ENCODE measurements at places on chromosomes 16 and 17.

GRCh38 chr16:88306860-88307545 is 75.8 kb upstream of the ZNF469 start:
- DNase-seq: peak; percentile 63

DNA sequence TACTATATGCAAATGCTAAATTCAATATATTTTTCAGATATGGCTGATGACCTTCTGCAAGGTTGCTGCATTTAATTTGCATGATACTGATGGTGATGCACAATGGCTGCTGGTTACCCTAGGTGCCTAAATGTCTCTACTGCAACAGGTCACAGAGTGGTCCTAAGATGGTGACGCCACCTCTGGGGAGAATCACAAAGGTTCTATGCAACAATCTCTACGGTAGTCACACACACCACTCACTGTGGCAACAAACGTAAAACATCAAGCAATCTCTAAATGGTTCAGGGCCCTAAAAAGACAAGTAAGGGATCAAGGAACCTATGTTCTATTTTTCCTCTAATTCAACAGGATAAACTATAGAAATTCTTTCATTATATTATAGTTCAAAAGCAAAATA is 293.3 kb downstream of the CEP112 start:
- DNase-seq: no peak

DNA sequence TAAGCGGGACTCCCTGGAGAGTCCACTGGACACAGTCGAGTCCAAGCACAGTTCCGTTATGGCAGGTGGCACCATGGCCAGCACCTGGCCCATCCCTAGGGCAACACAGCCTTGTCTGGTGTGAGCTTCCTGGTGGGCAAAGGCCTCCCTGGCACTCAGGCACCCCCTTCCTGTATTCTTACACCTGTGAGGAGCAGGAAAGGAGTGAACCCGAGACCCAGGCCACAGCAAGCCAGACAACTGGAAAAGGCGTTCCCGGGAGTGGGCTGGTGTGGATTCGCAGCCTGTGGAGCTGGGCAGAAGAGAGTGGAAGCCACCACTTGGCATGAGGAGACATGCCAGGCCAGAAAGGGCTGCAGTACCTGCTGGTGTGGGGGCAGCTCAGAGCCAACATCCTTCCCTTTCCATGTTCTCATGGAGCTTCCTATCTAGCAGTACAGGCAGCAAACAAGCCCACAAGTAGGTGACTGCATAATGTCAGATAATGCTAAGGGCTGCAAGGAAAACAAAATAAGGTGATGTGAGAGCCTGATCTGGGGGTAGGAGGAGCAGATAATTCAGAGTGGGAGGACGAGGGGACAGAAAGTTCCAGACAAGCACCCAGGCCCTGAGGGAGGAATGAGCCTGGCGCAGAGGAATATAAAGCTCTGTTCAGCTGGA is 87.0 kb downstream of the GNAO1 start:
- no peak for DNase-seq

DNA sequence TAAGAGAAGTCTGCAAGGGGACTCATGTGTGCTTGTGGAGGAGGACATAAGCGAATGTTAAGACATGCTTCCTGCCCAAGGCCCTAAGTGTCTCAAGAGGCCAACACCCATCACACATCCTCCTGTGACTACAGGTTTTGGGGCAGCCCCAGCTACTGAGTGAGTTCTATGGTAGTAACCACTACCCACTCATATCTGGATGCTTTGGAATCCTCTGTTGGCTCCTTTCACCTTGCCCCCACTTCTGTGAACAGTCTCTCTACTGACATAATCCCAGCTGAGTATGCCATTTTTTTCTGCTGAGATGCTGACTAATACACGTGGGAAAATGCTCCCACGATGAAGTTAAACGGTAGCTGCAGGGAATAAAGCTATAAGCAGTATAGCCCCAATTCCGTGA is 153.5 kb downstream of the VPS53 start:
- DNase-seq: no peak

GRCh38 chr17:78125976-78126894 is 2.3 kb downstream of the TMC6 start:
- no peak for DNase-seq

GRCh38 chr16:56967733-56968132 is 6.0 kb downstream of the CETP start:
- no peak for DNase-seq

DNA sequence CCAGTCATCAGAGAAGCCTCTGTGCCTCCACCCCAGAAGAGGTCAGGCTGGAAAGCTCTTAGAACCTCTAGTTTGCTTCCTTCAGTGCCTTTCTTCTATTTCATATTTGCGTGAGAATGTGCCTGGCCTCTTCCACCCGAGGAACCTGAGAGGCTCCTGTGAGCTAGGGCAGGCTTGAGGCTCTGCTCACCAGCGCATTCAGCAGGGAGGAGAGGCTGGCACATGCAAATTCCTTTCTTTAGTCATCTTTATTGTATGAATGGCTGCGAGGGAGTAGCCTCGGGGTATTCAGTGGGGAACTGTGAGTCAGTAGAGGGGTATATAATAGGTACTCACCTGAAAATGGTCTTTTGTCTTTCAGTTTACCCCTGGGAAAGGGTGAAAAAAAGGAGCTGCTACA is 268.3 kb downstream of the ABCC12 start:
- peak; percentile 37 for DNase-seq

DNA sequence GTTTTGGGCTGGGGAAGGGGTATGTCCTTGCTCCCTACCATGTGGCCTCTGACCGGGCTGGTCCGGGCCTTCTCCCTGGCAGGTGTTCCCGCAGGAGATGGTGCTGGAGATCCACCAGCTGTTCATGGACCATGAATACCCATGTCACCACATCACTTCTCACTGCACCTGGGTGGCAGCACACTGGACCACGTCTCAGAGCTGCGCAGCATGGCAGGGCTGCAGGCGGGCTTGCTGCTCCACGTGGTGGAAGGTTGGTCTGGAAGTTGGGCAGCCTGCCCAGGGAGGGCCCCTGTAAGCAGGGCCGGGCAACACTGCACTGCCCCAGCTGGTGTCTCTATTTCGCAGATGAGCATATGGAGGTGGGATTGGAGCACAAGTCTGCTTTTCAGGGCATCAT is 169.5 kb upstream of the ZNF267 start:
- no peak for DNase-seq

- peak; percentile 62 for DNase-seq
Observed at GRCh38 chr16:82699711-82700495, 73.1 kb downstream of the CDH13 start.

DNA sequence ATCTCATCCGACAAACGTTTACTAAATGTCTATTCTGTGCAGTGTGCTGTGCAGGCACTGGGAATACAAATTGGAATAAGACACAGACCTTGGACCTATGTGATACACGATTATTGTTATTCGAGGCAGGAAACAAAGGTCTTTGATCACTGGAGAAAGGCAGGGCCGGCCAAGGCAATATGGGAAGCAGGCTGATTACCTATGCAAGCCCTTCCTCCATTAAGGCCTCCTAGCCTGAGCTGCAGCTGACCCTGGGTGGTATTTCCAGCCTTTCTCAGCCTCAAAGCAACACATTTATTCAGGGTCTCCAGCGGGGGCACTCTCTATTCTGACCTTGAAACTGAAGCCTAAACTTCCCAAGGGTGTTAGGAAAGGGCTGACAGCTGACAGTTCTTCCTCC is 13.4 kb downstream of the ST6GALNAC1 start:
- DNase-seq: no peak

- DNase-seq: no peak
Observed at GRCh38 chr16:66475232-66475631, 48.1 kb downstream of the BEAN1 start.

DNA sequence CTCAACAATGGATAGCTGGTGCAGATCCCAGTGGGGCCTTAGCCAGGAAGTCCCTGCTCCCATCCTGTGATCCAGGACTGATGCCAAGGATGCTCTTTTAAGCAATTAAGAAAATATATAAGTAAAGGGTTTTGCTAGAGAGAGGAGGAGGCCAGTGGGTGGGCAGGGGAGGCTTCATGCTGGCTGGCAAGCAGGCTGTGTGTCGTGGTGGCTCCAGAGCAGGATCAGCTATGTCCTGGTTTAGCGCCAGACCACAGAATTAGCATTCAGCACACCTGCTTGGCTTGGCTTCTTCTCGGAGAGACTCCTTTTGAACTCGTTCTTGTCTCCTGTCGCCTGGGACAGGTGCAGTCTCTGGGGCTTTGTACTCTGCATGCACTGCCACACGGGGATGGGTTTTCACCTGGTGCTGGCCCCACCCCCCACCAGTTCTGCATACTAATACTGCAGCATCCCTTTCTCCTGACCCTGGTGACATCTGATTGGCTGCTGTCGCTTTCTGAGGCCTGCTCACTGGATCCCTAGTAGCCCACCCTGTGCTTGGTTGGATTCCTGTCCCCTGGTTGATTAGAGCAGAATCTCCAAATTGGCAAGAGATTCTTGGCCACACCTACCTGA is 66.1 kb downstream of the PLD6 start:
- no peak for DNase-seq

- no peak for DNase-seq
Observed at GRCh38 chr17:3754066-3754457, 30.4 kb downstream of the HASPIN start.

DNA sequence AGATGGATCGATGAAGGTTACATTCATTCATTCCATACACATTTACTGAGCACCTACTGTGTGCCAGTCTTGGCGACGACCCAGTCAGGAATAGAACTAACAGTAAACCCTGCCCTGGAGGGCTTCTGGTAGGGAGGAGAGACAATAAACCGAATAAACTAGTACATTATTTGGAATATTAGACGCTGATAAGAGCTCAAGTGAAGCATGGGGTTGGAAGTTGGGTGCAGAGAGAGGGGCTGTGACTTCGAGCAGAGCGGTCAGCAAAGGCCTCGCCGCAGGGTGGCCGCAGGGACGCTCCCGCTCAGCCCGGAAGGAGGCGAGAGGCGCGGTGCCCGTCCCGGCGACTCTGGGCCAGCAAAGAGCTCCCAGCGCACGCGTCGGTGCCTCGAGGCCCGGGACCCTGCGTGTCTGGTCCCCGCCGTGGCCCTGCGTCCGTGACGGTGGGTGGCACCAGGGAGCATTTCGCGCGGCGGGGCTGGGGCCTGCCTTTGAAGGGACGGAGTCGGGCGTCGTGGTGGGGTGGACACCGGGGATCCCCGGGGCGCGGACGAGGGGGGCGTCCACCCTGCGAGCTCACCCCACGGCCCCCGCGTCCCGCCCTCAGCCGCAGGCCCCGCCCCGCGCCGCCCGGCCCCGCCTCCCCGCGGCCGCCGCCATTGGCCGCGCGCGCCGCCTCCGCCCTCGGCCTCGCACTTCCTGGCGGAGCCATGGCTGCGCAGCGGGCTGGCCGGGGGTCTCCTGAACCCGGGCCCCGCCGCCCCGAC is at the start of gene KLHL36:
KLHL36 (plus strand) TSS at position 684 of the 767 bp plus-strand sequence. CDS start 2,357 bp downstream, outside the sequence.
- DNase-seq: peak; percentile 81

GRCh38 chr17:66425756-66426396 is 123.5 kb downstream of the PRKCA start:
- DNase-seq: no peak

DNA sequence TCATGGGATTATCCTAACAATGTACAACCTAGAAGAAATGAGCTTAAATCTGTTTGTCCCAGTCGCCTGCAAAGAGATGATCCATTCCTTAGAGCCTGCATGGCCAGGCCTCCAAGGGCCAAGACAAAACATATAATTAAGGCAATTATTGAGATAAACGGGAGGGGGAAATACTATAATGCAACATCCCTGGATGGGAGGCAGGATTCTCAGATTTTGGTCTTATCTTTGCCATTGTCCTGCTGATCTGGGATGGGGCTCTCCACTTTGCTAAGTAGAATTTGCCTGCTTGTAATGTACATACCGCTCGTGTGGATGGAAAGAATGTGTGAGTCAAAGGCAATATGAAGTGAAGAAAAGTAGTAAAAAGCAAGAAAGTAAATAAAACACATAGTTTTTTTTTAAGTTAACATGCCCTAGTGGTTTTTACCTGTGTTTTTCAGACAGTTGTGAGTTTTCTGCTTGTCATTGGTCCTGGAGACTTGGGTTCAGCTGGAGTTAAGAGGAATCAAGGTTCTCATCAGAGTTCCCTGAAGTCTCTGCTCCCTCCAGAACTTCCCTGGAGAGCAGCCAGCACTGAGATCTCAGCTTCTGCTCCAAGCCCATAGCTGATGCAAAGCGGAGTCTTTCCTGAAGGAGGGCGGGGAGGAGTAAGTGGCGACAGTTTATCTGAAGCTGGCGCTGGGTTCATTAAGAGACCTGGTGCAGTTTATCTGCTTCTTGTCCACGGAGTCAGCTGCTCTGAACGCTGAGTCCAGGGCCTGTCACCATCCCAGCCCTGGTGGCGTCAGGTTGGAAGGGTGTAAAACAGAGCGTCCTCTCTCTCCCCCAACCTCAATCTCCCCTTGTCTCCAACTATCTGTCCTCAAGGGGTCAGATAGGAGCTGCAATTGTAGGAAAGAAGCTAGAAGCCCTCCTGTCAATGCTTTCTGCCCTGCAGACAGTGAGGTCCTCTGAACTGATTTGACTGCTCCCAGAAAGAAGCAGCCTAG is 30.1 kb downstream of the HOXB1 start:
- no peak for DNase-seq

DNA sequence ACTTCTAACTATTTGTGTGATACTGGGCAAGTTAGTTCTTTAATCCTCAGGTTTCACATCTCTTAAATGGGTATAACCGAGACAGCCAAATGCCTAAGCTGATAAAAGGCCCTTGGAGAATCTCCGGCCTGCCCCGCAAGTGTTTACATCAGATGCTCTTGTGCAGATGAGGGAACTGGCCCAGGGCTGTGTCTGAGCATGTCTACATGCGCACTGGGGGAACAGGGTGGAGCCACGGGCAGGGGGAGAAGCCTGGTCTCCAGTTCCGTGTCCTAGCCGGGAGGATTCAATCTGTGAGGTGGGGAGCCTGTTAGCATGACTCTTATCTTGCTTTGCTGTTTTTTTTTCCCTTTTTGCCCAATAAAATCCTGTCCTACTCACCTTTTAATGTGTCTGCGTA is 222.9 kb downstream of the CDH8 start:
- no peak for DNase-seq

- no peak for DNase-seq
Observed at GRCh38 chr16:11051879-11052808, 107.8 kb downstream of the CLEC16A start.

GRCh38 chr17:27575096-27575911 is 55.7 kb upstream of the LGALS9 start:
- DNase-seq: no peak

- DNase-seq: no peak
Observed at GRCh38 chr16:28877655-28878000, 660 bp upstream of the ATP2A1 start.

- DNase-seq: no peak
Observed at GRCh38 chr17:32487473-32488176, 832 bp downstream of the CDK5R1 start.

DNA sequence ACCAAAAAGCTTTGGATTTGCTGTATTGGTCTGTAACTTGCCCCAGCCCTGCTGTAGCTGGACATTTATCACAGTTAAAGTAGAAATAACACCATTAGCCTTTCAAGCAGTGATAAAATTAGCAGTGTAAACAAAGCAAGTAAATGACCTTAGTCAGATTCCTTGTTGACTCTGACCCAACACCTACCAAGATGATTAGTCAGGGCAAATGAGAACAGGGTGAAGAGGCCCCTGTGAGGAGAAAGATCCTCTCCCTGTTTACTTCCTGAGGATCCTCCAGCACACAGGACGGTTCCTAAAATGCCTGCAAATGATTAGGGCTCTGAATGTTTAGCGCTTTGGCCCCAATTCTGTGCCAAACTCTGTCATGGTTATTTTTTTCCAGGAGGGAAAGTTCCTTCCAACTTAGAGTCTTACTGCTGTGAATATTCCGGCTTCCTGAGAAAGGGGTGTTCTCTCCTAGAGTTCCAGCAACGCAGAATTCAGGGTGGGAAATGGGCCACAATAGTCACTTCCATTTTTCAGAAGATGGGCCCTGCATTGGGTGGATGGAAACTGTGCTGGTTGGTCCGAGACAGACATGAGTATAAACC is 259.0 kb upstream of the MYOCD start:
- DNase-seq: no peak

- DNase-seq: no peak
Observed at GRCh38 chr17:83084621-83085056, 5.2 kb downstream of the METRNL start.

Measured in HTR-8/SVneo (cell line).